ENCODE measurements at places on chromosomes 4 and X. TPM values are rescaled to one million over a fixed set of nuclear protein-coding genes. Genes with fewer than 3 reads are reported as not detected.

DNA sequence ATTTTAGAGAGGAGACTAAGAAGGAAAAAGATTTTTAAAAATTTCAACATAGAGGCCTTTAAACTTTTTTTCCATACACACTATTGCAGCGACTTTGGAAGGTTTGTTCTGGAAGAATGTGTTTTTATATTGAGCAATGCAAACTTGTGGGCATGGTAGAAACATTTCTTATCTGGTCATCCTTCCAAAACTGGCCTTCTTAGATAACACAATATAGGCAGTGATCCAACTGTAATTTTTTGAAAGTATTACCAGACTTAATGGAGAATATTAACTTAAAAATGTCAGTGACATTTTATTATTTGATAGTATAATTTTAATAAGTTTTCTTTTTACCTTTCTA lies 25.6 kb downstream of the FHDC1 start:
- DNase-seq = no peak

DNA sequence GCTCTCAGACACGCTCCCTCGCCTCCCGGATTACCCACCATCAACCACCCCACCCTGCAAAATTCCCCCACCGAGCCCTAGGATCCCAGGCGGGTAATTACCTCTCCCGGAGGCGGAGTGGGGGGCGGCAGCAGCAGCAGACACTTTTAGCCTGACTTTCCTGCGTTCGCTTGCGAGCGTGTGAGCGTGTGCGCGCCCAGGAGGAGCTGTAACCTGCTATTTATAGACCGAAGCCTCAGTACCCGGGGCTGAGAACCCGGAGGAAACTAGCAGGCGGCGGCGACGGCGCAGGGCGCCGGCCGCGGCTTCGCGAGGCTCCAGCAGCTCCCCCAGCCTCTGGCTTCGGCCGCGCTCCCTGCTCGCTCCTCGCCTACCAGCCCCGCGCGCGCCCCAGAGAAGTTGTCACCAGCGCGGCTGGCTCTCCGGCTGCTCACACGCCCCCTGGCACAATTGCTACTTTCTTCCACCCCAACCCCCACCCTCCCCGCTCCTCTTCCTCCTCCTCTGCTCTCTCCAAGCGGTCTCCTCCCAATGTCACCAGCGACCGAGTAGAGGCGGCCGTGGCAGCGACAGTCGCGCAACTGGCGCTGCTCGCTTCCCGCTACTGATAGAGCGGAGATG lies at the start of gene INPP4B:
INPP4B (minus strand) TSS at position 194 of the 621 bp plus-strand sequence.
- DNase-seq = peak; percentile 48

GRCh38 chr4:153137159-153137558 lies 67.1 kb upstream of the TRIM2 start:
- no peak for DNase-seq

GRCh38 chr4:3614731-3614980 lies 82.4 kb upstream of the LRPAP1 start:
- no peak for DNase-seq

- no peak for DNase-seq
Measured at GRCh38 chrX:152989292-152989658, 4.6 kb downstream of the PNMA5 start.

- DNase-seq = no peak
Measured at GRCh38 chrX:48971249-48972219, at the start of gene KCND1. KCND1 (minus strand) TSS chrX:48971844; CDS start chrX:48970271, 1,573 bp downstream.

- no peak for DNase-seq
Measured at GRCh38 chr4:107094332-107094731, 58.2 kb upstream of the DKK2 start.

- DNase-seq = peak; percentile 33
Measured at GRCh38 chr4:8370835-8371595, 69.5 kb downstream of the ACOX3 start.

DNA sequence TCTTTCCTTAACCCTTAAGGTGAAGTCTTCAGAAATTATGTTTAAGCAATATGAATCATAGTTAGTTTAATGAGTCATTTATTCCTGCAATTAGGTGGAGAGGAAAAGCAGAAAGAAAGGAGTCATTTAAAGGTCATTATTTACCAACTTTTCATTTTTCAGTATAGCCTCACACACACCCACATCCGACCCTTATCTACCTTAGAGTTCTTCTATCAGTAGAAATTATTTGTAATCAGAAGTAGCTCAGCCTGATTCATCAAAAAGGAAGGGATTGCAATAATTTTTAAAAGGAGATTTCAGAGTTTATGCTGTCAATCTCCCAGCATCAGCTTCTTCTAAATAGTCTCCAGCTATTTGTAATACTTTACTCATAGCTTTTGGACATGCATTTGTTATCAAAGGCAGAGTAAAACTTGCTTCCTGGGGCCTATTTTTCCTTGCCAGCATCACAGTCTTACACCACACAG lies 5.9 kb downstream of the ANXA10 start:
- DNase-seq = no peak

GRCh38 chrX:118347131-118347530 lies 1.2 kb downstream of the WDR44 start:
- DNase-seq = no peak

DNA sequence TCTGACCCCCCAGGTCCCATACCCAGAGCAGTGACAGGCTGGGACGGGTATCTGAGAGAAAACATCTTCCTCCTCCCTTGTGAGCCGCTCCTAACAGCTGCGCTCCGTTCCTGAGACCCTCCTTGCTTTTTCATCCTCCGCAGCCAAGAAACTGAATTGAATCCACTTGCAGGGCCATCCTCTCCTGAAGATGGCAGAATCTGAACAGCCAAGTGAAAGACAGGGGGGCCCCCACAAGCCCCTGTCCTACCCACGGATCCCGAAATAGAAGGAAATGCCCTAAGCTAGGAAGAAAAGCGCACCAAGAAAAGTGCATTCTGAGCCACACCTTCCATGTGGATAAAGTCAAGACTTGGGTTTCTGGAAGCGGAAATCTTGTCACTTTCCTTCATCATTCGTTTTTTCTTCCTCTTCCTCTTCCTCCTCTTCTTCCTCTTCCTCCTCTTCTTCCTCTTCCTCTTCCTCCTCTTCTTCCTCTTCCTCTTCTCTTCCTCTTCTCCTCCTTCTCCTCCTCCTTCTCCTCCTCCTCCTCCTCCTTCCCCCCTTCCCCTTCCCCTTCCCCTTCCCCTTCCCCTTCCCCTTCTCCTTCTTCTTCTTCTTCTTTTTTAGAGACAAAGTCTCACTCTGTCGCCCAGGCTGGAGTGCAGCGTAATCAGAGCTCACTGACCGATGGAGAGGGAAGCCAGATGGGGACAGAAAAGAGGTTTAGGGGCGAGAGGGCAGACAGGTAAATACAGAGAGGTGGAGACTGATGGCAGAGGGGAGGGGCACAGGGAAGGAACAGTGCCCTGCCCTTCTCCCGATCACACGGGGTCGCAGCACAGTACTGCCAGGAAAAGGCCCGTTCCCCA lies 86.0 kb upstream of the WWC2 start:
- DNase-seq = no peak

DNA sequence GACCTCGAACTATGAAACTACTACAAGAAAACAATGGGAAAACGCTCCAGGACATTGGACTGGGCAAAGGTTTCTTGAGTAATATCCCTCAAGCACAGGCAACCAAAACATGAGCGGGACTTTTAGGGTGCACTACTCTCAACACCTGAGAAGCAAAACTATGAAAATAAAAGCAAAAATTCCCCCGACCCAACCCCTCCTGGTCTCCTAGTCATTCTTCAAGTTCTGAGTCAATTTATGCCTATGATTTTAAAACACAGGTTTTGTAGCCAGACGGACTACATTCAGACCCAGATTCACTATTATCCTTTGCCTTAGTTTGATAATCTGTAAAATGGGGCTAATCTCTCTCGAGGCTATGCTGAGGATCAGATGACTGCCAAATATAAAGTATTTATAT lies 97.0 kb downstream of the SOWAHB start:
- DNase-seq = no peak

DNA sequence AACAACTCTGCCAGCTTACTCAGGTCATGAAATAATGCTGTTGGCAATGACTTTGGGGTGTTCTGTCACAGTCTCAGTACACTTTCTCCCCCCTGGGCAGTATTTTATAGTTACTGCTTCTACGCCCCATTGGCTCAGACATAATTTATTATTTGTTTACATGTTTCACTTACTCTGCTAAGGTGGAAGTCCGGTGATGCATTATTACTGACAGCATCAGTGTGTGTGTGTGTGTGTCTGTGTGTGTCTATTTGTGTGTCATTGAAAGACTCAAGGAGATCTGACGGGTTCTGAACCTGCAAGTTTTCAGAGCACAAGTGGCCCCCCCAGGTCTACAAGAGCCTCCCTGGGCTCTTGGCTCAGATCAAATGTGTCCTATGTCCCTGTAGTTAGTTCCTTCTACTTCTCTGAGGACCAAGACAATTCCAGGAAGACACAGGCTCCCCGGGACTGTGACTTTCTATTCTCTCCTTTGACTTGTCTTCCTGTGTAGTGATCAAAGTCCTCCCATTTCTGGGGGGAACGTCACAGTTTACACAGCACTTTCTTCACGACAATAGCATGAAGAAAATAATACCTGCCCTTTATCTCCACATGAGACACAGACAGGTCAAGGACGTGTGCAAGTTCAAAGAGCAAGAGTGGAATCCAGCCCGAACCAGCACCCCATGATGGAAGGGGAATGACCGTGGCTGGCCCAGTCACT lies 283.7 kb upstream of the GATB start:
- DNase-seq = no peak

- DNase-seq = no peak
Measured at GRCh38 chr4:110823251-110823650, 200.4 kb upstream of the PITX2 start.

DNA sequence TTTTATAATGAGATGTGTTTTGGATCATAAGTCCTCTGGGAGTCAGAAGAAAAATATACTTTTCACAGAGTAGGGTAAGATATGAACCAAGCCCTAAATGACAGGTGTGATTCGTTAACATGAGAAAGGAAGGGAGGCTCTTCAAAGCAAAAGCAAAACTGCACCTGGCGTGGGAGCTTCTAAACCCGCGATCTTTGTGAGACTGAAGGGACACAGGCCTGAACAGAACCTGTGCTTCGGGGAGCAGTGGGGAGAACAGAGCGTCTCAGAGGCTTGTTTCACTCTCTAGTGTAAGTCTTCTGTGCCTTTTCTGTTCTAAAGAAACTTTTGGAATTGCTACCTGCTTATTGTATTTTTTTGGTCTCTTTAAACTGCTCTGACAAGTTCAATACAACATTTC lies 30.2 kb upstream of the CYP4V2 start:
- no peak for DNase-seq

DNA sequence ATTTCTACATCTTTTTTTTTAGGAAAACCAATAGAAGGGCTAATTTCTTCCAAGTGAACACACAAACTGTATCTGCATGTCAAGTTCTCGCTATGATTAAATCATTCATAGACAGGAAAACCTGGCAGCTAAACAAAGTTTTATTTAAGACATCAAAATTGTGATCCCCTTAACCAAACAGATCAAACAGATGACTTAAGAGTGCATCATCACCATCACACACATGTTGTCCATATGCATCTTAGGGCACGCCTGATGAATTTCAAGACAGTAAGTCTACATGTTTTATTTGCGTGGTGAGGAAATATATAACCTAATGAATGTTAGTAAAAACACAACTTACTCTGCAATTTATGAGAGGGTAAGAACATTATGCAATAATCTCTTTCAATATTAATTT lies 317.0 kb upstream of the ANXA10 start:
- DNase-seq = no peak

DNA sequence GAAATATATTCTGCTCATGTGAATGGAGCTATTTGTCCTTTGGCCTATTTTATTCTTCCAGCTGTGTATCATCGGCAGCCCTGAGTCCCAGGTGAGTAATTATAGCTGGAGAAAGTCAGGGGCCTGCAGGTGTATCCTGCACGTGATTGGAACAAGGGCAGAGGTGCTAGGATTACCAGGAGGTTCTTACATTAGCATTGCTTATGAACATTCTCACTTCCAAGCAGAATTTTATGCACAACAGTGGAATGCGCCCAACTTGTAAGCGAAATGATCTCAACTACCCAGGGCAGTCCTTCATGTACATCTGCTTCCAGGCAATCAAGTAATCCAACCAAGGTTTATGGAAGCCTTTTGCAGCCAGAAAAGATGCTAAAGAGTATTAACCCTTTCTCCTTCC lies 68.9 kb upstream of the NRK start:
- no peak for DNase-seq

DNA sequence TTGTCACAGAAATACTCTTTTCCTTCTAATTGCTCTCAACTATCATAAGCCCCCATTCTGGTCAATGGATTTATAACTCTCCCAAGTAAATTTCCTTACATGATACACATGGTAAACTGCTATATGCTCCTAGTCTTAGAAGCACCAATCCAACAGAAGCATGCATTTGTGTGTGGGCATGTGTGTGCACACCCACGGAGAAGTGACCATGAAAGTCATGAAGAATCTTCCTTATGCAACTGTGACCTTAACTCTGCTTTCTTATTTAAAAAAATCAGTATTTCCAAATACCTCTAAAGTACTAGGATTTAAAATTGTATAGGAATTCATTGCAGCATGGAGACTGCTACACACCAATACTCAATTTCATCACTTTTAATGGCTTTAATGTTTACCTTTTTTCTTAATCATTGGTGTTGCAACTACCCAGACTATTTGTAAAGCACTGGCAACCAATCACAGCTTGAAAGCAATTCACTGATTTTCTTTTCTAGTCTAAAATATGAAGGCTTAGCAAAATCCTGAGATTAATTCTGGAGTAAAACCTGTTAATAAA lies 47.6 kb downstream of the MAML3 start:
- DNase-seq = no peak

DNA sequence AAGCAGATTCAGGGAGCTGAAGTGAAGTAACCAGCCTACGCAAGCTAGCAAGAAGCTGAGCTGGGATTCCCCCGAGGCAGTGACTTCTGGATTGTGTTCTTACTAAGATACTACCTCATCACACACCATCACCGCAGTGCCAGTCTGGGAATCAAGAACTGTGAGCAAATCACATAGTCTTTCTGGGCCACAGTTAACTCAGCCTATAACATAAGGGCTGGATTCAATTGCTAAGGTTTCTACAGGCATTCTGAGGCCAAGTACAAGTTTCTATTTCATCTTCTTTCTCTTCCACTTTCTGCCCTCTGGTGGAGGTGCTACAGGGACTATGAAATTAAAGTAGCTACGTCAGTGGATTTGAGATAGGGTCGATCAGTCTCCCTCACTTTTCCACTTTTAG lies 1.4 kb upstream of the CORIN start:
- no peak for DNase-seq

The ANK2 gene
- 14.0 TPM for total RNA-seq

The HPSE gene
- 5.5 TPM for total RNA-seq

The CXCL6 gene
- total RNA-seq = 0.50 TPM

The MGAT4D gene
- not detected for total RNA-seq

The VSIG1 gene
- total RNA-seq = 1.6 TPM

The HSFX3 gene
- not detected for total RNA-seq

The BMX gene
- total RNA-seq = 3.0 TPM

The SLC39A8 gene
- 370 TPM for total RNA-seq

The SPANXN4 gene
- not detected for total RNA-seq

The IL13RA2 gene
- total RNA-seq = 0.35 TPM

The UCHL1 gene
- 8.4 TPM for total RNA-seq

The MAGEB2 gene
- total RNA-seq = not detected

The CRMP1 gene
- 6.2 TPM for total RNA-seq

The TCEAL7 gene
- total RNA-seq = 3.2 TPM

The PAGE2 gene
- not detected for total RNA-seq

The TET2 gene
- 37.3 TPM for total RNA-seq

The GNPDA2 gene
- total RNA-seq = 12.7 TPM

The ADH4 gene
- total RNA-seq = 0.27 TPM

The RPL39 gene
- total RNA-seq = 1,325 TPM

The BEX2 gene
- total RNA-seq = 14.3 TPM

Measured in lower lobe of right lung (tissue), 2 donors.